Cerebellar nuclear complex (tissue), 1 donor: ENCODE measurements at places on chromosomes 1 and 21.

GRCh38 chr1:37372302-37372701, 102.1 kb upstream of the ZC3H12A start:
- DNase-seq = no peak

- DNase-seq = no peak
Observed at GRCh38 chr1:226945858-226946245, 5.8 kb downstream of the COQ8A start.

DNA sequence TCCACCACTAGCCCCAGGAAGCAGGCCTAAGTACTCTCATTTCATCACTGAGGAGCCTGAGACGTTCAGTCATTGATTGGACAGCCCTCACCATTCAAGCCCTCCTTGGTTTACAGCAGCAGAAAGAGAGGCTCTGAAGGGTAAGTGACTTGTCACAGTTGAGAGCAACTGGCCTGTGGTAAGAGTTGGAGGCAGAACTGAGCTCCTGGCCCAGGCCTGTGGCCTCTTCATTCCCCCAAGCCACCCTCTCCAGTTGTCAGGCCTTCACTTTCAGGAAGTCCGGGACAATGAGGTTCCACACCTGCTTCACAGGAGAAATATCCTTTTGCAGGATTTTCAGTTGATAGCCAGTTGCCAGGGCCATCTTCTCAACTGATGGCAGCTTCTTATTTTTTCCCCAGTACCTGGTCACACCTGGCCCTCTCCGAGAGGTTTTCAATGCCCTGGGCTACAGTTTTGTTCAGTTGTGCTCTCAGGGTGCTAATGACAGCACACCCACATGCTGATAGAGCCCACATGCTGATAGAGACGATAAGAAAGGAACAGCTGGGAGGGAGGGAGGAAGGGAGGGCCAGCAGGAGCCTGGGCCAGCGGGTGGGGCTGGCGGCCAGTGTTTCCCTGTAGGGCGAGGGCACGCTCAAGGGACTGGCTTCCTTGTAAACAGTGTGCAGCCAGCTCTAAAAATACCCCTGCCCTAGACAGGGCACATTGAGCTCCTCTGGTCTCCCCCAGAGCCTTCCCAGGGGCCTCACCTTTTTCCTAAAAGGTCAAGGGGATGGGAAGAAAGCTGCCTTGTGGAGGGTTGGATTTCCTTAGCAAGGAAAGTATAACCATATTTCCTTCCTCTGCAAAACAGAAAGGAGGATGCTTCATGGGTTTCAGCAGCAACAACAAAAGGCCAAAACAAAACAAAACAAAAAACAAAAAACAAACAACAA, 112.7 kb upstream of the JUN start:
- DNase-seq = no peak

DNA sequence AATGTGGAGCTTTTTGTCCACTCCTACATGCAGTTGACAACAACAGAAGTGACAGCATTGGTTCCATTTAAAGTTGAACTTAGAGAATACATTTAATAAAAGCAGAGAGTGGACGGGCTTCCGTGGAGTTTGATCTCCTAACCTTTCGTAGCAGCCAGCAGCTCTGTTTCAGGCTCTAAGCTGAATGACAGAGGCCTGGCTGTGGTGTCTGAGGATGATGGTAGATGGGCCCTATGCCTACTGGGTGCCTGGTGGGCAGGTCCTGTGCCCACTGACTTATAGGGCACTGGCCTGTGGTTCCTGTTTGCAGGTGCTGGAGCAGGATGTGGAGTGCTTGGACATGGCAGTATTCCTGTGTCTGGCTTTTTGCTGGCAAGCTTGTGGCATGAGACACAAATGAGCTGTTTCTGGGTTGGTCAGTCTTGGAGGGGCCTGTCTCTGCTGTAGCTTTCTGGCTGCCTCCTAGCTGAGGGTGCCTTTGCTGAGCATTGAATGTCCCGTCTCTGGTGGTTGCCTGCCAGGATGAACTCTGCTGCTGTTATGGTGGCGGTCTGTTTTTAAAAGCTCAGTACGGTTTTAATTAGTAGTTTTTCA, 54.6 kb downstream of the PRDM2 start:
- DNase-seq = no peak

- DNase-seq = no peak
Observed at GRCh38 chr1:34156739-34157138, 8.3 kb downstream of the CSMD2 start.

GRCh38 chr1:173749137-173749536, 34.4 kb downstream of the KLHL20 start:
- DNase-seq = no peak

- DNase-seq = peak; percentile 13
Observed at GRCh38 chr1:155006601-155007101, 4.0 kb downstream of the ZBTB7B start.

DNA sequence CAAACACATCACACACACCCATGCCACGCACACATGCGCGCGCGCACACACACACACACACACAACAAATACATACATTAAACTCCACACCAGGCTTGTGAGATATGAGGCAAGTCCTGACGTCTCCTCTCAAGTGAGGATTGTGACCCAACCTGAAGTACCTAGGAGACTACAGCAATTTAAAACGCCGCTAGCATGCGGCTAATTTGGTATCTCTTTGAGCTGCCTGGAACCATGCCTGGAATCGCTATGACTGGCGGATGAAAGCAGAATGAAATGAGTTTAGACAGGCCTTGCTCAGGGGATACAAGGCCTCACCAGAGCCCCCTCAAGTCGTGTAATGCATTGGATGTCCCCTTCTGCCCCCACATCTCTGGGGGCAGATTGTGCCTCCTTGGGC, 1.6 kb upstream of the RAB7B start:
- no peak for DNase-seq

DNA sequence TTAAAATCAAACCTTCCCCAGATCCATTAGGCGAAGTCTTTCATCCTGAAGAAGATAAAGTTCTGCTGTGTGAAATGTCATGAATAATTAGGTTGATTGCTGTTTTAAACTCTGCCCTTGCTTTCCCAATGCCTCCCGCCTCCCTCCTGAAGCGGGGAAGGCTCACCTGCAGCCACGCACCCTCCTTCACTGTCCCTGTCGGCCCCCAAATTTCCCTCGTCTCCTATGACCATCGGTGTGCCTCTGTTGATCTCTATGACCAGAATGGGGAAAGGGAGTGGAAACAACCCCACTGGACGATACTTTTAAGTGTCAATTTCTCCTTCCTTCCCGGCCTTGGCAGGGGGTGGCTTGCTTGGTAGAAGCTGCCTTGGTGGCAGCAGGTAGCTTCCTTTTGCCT, 35.1 kb downstream of the LHX4 start:
- no peak for DNase-seq

DNA sequence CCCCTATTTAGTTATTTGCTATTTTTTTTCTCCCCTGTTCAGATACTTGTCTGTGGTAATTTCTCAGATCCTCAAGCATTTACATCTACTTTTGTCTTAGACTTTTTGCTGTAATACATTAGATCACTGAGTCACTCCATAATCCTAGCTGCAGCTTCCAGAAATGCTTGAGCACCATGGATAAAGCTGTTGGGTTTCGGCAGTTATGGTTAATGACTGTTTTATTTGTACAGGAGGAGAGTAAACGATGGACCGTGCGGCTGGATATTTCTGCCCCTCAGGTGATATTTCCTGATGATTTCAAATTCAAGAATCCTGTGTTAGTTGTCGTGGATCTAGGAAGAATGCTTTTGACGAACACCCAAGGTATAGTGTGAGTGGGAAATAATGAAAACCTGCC, 42.9 kb downstream of the VPS13D start:
- no peak for DNase-seq

- no peak for DNase-seq
Observed at GRCh38 chr1:15176120-15176519, 22.6 kb downstream of the TMEM51 start.

DNA sequence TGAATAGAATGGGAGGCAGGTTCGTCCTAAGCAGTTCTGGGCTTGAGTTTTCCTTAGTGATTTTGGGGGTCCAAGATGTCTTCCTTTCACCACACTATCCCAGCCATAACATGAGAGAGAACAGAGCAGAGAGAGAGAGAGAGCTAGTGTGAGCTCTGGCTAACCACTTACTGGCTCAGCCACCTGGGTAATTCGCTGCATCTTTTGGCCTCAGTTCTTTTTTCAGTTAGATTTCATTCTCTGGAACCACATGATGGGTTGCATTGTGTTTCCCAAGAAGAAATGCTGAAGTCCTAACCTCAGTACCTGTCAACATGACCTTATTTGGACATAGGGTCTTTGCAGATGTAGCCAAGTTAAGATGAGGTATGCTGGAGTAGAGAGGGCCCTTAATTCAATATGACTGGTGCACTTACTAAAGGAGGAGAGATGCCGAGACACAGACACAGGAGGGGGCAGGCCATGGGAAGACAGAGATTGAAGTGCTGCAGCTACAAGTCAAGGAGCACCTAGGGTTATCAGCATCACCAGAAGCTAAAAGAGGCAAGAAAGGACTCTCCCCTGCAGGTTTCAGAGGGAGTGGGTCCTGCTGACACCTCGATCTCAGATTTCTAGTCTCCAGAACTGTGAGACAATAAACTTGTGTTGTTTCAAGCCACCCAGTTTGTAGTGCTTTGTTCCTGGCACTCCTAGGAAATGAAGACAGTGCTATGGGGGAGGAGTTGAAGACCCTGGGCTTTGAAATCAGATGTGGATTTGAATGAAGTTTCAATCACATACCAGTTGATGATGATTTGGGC, 26.2 kb upstream of the TARBP1 start:
- DNase-seq = no peak

DNA sequence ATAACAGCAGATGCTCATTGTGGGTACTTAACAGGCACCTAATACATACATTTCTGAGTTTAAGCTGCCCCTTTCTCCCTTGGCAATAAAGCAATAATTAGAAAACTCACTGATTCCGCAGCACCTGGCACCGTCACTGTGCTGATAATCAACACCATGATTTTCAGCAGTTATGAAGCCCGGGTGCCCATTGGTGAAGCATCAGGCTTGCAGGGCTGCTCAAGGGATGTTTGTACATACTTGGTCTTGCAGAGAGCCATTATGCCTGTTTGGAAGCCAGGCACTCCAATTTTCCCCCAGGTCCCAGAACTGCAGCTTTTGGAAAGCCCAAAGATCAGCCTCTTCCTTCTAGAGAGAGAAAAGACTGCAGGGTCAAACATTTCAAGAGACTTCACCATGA, 44.3 kb downstream of the OLIG1 start:
- DNase-seq = no peak

- DNase-seq = no peak
Observed at GRCh38 chr1:4119516-4120220, 219.6 kb upstream of the C1orf174 start.

- no peak for DNase-seq
Observed at GRCh38 chr1:111503585-111504060, at the start of the genes ADORA3 and TMIGD3. Gene ADORA3, minus strand, starts transcription at chr1:111503633. Its CDS starts 279 bp downstream, at chr1:111503354. Gene TMIGD3, minus strand, starts transcription at chr1:111503633. Its CDS starts 279 bp downstream, at chr1:111503354.

- DNase-seq = no peak
Observed at GRCh38 chr1:193181536-193181935, 4.9 kb downstream of the B3GALT2 start.

- DNase-seq = no peak
Observed at GRCh38 chr1:245469734-245470133, 314.9 kb downstream of the KIF26B start.
